G401 (cell line): ENCODE measurements at places on chromosomes 2 and 18.
A peak's percentile ranks its signal among the peaks of the same experiment; 100 is the strongest.

DNA sequence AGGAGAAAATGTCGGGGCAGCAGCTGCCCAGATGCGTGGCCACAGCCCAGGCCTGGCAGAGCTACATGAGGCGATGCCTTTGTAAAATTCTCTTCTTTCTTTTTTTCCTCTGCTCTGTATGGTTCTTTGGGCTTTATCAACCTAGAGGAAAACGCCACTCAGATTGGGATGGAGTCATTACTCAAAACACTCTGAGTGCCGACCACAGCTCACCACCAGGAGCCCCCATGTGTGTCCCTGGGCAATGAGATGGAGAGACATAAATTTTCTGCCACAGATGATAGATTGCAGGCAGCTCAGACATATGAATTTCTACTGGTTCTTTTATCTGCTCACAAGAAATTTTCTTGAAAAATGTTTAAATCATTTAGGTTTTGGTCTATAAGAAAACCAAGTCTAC lies 56.0 kb downstream of the PARD6G start:
- no peak for DNase-seq

GRCh38 chr2:222290736-222291484 lies 7.9 kb downstream of the PAX3 start:
- DNase-seq: peak; percentile 29

GRCh38 chr18:50559752-50560680 lies at the start of gene MAPK4:
Gene MAPK4, plus strand, starts transcription at chr18:50560087. Its CDS starts 103,872 bp downstream, at chr18:50663959.
- peak; percentile 69 for DNase-seq

DNA sequence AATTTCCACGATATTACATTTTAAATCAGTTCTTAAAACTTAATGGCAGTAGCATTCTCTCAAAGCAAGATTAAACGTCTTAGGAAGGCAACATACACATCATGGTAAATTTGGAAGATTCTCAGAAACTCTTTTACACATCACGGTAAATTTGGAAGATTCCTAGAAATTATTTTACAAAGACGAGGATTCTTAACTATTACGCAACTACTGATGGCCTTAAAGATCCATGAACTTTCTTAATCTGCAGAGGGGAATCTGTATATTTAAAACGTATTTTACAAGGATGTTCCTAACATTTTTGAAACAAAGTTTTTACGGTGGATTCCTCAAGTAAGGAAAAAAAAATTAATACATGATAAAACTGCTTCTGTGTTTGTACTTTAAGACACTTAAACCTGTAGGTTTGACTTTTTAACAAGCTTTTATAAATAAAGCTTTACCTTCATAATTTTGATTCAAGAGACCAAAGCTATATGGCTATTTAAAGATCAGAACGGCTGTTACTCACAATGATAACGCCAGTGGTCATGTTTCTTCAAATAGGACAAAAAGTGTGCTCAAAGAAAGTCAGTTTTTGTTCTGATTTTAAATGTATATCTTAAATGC lies 1.7 kb downstream of the ATF2 start:
- DNase-seq: no peak

DNA sequence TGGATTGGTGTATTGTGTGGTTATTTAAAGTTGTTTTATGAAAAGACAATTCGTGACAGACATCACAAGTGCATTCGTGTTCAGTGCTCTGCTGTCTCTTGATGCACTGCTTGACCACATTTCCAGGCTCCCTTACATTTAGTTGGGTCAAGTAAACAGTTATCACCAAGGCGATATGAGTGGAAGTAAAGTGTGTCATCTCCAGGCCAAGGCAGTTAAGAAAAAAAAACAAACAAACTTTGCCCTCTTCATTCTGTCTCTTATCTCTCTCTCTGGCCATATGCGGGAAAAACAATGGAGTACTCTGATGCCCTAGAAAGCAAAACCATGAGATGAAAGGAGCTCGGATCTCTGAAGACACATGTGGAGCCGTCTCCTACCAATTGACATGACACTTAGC lies 131.1 kb downstream of the DSEL start:
- DNase-seq: no peak

DNA sequence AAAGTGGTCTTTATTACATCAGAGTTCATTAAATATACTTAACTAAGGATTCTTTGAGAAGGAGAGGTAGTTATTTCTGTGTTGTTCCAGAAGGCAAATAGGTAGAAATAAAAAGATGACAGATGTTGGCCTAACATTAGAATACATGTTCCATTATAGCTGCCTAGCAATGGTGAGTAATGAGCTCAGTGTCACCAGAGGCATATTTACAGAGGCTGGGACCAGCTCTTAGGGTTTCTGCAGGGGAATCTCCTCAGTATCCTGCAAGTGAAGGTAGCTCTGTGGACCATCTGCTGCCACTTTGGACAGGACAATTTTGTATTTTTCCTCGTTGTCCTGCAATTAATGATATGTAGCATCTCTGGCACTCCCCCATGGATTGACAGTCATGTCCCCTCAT lies 416.0 kb downstream of the THSD7B start:
- DNase-seq: no peak

GRCh38 chr2:183126635-183127034 lies 2.4 kb downstream of the NUP35 start:
- DNase-seq: no peak

DNA sequence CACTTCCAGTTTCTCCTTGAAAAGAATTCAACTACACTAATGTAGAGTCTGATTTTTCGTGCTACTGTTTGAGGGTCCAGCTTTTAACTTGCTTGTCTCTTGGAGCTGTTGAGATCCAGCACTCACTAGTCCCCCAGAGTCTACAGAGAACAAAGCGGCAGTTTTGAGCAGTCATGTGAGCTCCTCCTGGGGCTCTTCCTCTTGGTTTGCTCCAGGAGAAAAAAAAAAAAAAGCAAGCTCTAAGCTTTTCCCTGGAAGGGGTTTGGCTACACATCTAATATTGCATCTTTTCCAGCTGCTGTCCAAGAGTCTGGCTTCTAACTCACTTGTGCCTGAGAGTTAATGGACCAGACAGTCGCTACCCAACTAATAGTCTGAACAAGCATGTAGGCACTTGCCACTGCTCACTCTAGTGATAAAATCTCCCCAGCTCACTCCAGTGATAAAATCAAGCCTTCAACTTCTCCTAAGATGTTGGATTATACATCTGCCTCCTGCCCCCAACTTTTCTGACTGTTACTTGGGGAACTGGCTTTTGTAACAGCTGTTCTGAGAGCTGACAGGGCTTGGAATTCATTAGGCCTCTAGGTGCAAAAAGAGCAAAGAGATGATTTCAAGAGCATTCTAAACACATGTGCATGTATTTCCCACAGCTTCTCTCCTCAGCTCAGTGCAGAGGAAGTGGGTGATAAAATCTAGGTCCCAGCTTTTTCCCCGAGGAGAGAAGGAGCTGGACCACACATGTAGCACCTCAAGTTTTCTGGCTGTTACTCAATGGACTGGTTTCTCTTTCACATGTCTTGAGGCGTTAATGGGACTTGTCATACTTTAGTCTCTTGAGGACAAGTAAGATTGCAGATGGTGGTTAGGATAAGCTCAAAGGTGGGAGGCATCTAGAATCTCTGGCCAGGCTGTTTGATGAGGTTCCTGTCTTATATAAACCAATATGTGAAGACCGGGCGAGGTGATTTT lies 750.5 kb downstream of the LRP1B start:
- DNase-seq: no peak

DNA sequence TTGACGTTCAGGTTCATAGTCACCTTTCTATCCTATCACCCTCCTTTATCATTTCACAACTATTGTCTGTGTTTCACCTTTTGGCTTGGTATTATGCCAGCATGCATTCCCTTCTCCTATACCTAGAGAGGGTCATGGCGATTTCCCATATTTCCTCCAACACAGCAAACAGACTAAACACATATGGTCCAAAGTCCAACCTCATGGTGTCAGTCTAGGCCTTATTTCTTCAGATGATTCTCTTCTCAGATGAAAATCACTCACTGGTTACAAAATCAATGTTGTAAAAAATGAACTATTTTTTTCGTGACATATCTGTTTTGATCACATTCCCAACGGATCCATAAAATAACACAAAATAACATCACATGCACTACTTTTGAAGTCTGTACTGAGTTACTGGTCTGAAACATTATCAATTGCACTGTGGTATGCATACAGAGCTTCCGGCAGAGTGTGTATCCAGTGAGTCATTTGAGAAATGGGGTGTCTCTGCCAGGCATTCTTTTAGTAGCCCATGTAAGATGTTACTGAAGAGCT lies 204.8 kb upstream of the GALNT5 start:
- DNase-seq: no peak

DNA sequence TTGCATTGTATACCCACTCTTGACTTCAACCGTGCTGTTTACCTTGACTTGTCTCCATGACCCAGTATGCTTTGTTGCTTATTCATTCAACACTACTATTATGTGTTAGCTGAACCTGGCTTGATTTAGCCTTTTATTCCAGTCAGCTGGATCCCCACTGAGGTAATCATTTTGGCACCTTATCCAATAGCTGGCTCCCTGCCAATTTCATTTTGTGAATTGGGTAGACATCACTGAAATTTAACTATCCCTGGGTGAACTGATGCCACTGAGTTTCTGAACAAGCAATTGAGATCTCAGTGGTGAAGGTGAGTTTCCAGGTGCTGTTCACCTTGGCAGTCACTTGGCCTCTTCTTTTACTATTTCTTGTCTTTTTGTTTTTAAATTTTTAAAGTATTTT lies 584.3 kb downstream of the ADCYAP1 start:
- DNase-seq: peak; percentile 32
